ENCODE measurements at places on chromosomes 5 and 9.

DNA sequence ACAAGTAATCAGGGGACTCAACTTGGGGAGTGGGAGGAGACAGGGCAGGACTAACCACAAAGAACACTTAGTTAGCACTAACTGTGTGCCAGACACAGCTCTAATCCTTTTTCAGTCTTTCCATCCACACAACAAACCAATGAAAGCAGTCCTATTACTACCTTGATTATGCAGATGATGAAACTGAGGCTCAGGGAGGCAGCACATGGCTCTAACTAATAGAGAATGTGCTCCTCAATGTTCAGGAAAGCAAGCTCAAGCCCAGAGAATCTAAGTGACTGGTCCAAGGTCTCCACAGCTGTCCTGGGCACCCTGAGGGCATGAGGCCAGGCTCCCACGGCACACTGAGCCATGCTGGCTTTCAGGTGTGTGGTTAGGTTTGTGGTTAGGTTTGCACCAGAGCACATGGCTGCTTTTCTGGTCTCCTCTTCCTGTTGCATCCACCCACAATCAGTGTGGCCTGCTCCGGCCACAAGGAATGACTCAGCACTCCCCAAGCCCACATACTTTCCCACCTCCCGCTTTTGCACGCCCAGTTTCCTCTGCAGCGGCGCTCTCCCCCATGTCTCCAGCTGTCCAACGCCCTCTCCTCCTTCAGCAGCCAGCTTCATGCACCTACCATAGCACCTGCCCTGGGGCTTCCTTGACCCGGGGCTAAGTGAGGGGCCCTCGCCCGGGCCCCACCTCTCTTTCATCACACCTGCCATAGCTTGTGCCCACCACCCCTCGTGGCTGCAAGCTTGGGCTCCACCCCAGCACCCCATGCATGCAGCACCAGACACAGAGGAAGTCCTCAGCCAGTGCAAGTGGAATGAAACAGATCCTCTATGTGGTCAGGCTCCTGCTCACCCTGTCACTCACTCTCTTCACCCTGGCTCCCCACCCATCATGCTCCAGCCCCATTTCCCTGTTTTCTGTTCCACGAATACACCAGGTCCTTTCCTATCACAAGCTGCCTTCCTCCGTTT is 133.1 kb downstream of the GABBR2 start:
- DNase-seq: no peak

DNA sequence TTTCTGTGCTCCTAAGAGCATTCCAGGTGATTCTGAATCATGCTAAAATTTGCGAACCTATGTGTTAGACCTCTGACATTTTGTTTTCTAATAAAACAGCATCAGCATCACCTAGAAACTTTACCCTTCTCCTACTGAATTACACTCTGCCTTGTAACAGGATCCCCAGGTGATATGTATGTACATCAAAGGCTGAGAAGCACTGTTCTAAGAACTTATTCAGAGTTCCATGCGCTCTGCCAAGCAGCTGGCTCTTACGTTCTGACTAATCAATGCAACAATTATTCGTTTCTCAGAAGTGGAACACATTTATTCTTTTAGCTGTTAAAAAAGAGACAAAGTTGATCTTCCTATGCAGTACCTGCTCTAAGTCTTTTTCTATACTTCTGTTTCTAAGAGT is 228.6 kb downstream of the SLF1 start:
- DNase-seq: no peak

DNA sequence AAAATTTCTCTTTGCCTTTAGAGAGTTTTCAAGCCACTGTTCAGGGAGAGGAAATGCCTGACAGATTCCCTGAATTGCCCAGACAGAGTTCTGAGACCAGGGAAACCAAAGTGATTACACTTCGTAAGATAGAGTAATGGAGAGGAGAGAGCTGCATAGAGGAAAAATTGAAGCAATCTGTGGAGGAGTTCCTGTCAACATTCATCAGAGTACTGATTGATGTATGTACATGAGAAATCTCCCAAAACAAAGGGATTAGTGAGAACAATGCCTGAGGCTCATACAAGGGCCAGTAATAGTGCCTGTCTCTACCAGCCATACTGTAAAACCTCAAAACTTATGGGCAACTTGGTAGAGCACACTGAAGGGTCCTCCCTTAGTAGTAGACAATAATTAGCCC is 79.0 kb upstream of the TRIM32 start:
- DNase-seq: no peak

DNA sequence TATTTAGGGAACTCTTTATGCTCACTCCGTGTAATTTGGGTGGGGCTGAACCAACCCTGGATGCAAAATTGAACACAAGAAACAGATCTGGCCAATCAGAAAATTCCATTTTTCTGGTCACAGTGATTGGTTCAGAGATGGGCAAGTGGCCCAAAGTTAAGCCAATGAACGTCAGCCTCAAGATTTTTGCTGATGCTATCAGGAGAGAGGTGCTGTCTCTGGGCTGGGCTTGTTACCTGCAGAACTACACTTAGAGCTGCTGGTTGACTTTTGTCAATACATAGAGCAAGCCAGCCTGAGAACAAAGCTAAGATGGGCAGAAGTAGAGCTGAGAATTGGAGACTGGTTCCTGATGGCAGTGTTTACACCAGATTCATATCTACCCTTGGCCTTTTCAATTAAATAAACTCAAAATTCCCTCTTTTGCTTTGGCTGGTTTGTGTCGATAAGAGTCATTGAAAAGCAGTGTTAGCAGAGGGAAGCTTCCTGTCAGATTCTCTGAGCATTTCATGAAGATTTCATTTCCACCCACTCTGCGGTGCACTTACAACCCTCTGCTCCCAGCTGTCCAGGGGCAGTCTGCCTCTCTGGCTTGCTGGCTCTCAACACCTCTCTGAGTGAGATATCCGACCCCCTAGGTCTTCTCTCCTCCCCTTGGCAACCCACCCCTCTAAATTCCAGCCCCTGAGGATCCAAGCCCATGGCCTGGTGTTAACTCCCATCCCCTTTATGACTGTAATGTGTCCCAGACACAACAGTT is 64.5 kb upstream of the PPARGC1B start:
- no peak for DNase-seq

- no peak for DNase-seq
These were observed 21.5 kb downstream of the COL5A1 start for GRCh38 chr9:134663084-134663483.

- no peak for DNase-seq
These were observed 96.0 kb downstream of the LIX1 start for GRCh38 chr5:97046270-97046982.

DNA sequence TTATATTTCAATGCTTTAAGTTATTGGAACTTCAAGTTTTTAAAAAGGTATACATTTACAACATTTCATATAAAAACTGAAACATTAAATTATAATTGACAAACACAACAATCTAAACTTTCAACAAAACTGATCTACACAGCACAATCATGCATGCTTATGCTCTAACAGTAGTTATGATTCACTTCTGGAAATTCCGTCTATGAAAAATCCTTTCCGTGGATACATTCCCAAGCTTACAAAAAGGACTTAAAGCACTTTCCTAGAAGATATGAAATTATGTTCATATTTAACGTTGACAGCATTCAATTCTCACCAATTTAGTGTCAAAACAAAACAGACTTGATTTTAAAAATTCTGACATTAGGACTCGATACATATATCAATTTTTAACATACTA is 3.7 kb downstream of the HNRNPH1 start:
- no peak for DNase-seq

DNA sequence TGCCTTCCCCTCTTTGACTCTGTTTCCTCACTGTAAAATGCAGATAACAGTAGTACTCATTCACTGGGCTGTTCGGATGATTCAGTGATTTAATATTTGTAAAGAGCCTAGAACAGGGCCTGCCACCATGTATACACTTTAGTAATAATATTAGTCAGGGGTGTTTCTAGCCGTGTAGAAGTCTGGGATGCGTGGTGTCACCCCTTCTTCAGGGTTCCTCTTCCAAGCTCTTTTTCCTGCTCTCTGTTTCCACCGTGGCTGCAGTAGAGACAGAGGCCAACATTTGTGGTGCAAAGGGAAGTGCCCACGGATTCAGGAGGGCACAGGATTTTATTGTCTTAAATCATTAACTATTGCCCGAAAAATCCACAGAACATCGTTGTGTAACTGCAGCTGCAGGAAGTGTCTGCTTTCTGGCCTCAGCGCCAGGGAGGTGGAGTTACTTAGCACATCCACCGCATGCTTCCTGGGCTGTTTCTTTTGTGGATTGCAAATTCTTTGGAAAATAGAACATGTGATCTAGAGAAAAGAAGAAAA is 61.7 kb downstream of the TRIO start:
- no peak for DNase-seq

GRCh38 chr5:142661957-142662356 is 23.9 kb downstream of the FGF1 start:
- no peak for DNase-seq

DNA sequence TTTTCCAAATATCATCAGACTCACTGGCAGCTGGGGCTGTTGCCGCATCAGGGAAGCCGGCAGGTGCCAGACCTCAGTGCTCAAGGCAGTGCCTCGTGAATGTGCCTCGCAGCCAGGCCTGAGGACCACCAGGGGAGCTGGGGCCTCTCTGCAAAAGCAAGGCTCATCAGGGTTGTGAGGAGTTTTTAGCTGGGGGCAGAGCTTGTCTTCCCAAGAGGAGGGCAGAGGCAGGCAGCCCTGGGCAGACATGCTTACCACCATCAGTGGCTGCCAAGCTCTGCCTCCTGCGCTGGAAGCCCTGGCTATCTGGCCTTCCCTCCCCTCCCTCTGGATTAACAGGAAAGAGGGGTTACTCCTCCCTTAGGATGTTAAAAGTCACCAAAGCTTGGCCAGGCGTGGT is 8.8 kb upstream of the TBC1D9B start:
- DNase-seq: no peak

- DNase-seq: no peak
These were observed 71.4 kb upstream of the WDR41 start for GRCh38 chr5:77563475-77563874.

DNA sequence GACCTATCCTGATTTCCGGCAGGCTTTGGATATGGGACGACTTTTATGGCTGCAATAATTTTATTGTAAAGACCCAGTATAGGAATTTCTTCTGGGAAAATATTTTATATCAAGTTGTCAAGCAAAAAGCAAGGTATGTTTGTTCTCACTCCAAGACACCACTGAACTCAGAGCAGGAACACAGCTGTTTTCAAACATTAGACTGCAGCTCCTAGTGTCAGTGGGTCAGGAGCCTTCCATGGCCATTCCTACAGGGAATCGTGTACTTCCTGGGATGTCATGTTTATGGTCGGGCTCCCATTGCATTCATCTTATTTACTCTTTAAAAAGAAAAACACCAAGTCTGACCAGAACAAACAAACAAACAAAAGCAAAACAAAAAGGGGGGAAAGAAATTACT is 225.3 kb downstream of the TSSK1B start:
- no peak for DNase-seq

GRCh38 chr5:6611334-6612256 is 21.2 kb downstream of the NSUN2 start:
- DNase-seq: no peak

DNA sequence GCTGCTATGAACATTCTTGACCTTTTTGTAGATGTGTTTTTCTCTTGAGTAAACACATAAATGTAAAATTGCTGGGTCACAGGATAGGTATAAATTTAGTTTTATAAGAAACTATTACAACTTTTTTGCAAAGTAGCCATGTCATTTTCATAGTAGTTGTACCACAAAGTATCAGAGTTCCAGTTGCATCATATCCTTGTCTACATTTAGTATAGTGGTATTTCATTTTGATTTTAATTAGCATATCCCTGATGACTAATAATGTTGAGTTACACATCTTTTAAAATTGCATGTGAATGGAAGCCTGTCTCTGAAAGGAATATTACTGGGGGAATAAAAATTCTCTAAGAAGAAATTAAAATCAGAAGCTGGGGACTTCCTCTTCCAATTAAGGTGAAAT is 85.4 kb downstream of the TMEM161B start:
- no peak for DNase-seq

GRCh38 chr9:14258660-14259239 is 55.2 kb downstream of the NFIB start:
- DNase-seq: no peak

GRCh38 chr5:89904442-89904841 is 505.1 kb downstream of the CETN3 start:
- DNase-seq: no peak

DNA sequence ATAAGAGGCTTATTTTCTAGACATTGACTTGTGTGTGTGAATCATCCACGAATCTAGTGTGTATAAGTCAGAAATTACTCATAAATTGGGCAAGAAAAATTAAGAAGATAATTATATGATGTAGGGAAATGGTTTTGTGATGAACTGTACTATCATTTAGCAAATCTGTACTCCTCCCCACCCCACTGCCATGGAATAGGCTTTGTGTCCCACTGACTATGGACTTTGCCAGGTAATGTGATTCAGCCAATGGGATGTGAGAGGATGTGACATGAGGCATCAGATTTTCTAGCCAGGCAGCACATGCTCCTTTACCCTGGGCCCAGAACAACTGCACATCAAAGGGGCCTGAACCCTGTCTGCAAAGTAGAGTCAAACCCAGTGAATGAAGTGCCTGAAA is 406.6 kb downstream of the CTNND2 start:
- DNase-seq: no peak

- DNase-seq: no peak
These were observed 370.3 kb downstream of the NNT start for GRCh38 chr5:43973318-43973717.

DNA sequence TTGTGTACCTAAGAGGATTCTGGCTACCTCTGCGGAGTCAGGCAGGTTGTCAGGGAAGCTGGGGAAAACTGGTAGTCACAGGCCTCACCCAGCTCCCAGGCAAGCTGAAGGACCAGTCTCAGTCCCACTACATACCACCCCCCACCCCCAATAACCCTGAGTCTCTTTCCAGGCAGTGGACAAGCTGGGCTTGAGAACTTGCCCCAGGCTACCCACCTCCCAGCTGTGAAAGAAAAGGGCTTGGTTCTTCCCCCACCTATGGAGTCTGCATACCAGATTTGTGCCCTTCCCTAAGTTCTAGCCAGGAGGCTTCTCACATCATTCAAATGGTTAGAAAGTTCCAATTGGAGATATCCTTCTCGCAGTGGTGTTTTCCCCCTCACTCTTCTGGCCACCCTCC is 1678.8 kb downstream of the MAT2B start:
- DNase-seq: no peak

GRCh38 chr9:113568571-113569321 is 105.2 kb downstream of the RGS3 start:
- DNase-seq: no peak

GRCh38 chr5:135539430-135540005 is 3.8 kb upstream of the NEUROG1 start:
- DNase-seq: no peak

- DNase-seq: no peak
These were observed 176.8 kb downstream of the ISOC1 start for GRCh38 chr5:129271308-129271707.

DNA sequence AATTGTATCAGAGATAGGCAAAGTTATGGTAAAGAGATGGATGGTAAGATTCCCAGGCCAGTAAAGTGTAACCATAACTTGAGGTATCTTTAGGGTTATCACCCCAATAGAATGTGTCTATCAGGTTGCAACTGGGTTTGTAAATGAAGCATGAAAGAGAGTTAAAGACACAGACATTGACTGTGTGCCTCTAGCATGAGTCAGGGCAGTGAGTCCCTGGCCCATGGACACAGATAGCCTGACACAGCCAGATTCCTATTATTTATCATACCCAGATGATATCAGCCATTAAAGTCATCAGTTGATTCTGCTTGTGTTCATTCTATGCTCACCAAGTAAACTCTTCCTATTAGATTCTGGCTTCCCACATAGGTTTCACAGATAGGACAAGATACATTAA is 33.5 kb upstream of the SNAPC3 start:
- DNase-seq: no peak
